ENCODE measurements at places on chromosomes 4 and X.
A peak's percentile ranks its signal among the peaks of the same experiment; 100 is the strongest.

- peak; percentile 14 for DNase-seq
Measured at GRCh38 chr4:111650674-111651086, 494.6 kb upstream of the FAM241A start.

DNA sequence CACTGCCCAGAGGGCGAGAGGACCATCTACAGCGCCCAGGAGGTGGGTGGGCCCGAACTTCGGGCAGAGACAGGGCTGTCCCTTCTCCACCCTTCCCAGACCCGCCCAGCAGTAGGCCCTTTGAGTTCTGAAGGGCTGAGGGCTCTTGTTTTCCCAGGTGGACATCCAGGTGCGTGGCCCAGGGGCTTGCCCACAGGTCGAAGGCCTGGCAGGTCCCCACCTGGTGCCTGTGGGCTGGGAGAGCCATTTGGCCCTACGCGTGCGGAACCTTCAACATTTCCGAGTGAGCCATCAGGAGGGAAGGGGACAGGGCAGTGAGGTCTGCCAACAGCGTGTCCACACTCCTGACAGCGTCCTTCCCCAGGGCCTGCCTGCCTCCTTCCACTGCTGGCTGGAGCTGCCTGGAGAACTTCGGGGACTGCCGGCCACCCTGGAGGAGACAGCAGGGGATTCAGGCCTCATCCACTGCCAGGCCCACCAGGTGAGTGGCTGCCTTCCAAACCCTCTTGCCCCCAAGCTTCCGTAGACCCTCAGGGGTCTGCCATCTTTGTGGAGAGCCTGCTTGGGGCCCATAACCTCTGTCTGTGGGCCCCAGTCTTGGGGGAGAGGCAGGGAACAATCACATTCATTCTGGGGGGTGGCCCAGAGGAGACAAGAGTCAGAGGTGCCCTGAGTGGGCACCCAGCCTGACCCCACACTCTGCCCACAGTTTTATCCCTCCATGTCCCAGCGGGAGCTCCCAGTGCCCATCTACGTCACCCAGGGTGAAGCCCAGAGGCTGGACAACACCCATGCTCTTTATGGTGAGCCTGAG is 6.8 kb downstream of the PLXNB3 start:
- DNase-seq = peak; percentile 66

- DNase-seq = peak; percentile 1
Measured at GRCh38 chrX:31147175-31147574, 75.3 kb upstream of the FTHL17 start.

DNA sequence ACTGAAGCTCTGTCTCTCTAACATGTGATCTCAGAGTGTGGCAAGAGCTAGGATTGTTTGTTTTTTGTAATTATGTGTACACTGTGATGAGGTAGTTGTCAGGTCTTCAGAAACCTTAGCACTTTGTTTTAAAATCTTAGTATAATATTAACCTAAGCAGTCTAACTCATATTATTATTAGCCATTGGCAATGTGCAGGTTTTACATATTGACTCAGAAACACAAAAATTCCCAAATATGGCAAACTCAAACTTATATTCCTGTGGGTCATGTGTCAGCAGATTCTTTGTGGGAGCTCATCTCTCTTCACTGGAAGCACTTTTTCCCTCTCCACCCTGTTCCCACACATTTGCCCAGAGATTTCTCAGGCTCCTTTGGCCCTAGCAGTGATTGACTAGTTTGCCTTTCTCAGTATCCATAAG is 8.2 kb upstream of the PWWP3B start:
- DNase-seq = no peak

GRCh38 chr4:73019462-73020047 is 50.0 kb downstream of the COX18 start:
- peak; percentile 44 for DNase-seq

GRCh38 chr4:108166441-108167315 is 2.1 kb downstream of the LEF1 start:
- peak; percentile 76 for DNase-seq

All from H7 (cell line).